ENCODE measurements at places on chromosomes 12 and 14.

- no peak for DNase-seq
These were observed 1.0 kb downstream of the ZDHHC22 start for GRCh38 chr14:77140359-77141213.

- no peak for DNase-seq
These were observed 185.8 kb downstream of the PHETA1 start for GRCh38 chr12:111183094-111183493.

DNA sequence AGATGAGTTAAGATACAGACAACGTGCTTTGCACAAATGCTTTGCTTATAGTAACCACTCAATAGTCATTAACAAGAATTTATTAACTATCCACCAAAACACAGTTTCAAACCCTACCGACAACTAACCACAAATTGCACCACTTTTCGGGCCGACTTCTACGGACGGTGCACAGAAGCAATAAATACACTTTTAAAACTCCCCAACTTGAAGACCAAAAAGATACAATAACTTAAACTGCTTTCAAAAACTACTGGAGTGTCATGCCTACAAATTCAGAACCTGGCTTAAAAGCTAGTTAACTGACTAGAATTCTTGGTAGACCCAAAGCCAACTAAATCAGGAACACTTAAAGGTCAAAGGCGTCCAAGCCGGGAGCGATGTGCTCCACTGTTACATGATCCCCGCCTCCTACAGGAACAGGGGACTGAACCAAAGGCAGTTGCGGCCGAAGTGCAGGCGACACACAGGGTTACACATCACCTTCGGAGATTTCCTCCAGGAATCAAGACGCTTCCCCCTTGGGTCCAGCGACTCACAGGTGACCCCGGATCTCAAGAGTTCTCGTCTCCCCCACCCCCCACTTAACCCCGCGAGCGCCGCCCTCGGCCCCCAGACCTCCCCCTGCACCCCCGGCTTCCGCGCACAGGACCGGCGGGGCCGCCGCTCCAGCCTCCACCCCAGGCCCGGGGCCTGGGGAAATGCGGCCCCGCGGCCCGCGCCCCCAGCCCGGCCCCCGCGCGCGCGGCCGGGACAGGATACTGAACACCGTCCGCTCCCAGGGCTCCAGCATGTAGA lies 507 bp downstream of the SPTSSA start:
- peak; percentile 74 for DNase-seq

DNA sequence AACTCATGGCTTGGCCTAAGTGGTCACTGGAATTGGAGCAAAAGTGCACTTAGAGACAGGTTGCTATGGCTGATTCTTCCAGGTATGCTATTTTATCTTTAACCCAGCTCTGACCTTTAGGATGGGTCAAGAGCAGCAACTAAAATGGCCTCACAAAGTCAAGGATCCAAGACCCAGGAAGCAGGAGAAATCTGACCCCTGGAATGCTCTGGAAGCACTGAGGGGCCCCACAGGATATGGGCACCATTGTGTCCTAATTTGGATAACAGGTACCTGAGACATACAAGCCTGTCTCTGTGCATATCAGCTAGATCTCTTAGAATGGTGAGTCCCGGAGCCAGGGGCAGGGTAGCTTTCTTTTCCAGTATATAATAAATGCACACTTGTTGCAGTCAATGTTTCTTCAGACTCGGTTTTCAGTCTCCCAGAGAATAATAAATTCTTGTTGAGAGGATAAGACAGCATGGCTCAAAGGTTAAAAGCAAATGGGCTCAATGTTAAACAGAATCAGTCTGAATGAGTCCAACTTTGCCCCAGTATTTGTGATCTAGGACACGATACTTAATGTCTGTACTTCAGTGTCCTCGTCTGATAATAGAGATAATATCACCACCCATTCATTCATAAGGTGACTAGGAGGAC lies 29.3 kb upstream of the TMCC3 start:
- DNase-seq, result no peak

DNA sequence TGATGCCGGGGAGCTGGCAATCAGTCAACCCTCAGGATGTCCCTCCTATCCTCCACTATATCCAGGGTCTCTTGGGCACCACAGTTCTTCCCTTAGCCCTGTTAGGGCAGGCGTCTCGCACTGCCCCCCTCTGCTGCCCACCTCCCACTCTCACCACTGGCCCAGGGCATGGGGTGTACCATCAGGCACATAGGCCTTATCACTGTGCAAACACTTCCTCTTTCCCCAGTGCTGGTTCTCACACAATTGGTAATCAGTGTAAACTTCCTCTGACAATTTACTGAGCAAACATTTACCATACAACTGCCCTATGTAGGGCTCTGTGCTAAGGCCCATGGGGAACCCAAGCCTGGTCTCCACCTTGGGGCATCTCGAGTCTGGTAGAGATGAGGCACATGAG lies 20.1 kb upstream of the TMED10 start:
- DNase-seq, result no peak

Data from suprapubic skin (tissue), 4 donors.